ENCODE measurements at places on chromosomes 7 and 10.

DNA sequence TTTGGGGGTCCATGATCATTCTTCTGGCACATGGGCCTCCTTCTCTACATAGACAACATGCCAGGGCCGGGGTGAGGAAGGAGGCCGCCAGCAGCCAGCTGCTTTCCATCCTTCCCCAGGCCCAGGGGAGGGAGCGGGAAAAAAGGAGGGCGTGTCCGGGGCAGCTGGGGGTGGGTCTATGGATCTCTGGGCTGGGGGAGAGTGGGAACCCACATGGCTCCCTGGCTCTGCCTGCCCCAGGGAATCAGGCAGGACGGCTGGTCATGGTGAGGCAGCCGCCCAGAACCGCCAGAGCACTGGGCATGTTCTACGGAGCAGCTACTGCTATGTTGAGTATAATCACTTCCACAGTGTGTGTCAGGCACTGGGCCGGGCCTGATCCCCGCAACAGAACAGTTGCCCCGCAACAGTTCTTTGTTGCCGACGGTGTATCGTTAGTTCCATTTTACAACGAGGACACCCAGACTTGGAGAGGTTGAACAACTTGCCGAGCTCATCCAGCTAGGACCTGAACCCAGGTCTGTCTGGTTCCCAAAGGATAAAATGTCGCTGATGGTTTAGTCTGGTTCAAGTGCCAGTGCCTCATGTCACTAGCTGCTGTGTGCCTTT, 6.4 kb upstream of the IRF5 start:
- no peak for DNase-seq

DNA sequence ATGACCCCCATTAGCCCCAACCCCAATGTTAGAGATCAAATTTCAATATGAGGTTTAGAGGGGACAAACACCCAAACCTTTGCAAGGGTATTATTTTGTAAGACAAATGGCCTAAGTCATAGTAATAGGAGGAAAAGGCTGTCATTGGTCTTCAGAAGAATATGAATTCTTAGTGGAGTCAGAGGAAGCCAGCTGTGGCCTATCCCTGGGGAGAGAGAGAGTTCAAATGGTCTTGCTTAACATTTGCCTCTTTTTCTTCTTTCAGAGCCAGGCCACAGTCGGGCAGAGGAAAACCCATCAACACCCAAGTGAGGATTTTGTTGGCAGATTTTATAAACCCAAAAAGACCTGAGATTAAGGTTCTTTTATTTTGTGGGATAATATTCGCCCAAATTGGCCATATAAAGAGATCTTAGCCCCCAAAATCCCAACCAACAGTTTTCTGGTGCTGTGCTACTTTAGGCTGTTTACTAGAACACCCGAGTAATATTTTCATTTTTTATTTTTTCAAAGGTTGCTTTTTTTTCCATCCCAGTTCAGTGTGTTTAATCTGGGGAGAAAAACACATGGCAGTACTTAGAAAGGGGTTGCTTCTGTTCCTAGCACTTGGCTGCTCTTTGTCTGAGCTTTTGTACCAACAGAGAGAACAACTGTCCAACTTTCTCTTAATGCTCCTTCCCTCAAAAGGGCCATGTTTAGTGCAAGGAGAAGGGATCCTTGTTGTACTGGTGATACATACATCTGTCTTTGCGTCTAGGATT, 26.8 kb upstream of the ARMC3 start:
- no peak for DNase-seq

GRCh38 chr10:4517746-4518145, 308.3 kb upstream of the AKR1E2 start:
- DNase-seq: no peak

GRCh38 chr7:48183965-48184364, 12.7 kb downstream of the ABCA13 start:
- no peak for DNase-seq

DNA sequence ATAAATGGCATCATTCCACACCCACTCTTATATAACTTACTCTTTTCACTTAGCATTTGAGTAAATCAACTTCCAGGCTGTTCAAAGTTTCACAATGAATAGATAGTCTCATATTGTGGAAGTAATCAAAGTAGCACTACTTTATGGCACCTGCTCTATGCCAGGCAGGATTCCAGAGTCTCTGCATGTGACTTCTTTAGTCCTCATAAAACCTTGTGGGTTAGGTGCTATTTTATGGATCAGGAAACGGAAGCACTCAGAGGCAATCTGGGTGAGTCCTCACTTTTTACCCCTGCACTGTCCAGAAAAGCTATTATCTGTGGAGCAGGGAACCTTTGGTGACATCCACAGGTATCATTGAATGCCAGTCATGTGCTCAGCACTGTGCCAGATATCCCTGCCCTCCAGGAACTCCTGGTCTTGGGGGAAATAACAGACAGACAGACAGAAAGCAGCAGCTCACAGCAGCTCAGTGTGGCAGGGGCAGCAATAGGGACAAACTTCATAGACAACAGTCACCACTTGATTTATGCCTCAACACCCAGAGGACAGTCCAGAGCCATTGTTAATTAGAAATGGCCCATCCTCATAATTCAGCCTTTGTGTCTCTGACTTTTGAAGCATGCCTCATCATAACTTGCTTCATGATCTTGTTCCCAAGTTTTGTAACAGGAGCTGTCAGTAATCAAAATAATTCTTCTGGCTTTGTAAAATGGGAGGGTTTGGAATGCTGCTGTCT, 160.6 kb downstream of the SEC23IP start:
- DNase-seq: no peak
